Activated T-helper 1 cell treated with anti-CD3 and anti-CD28 coated beads, Interleukin-12 subunit alpha, Interleukin-12 subunit beta, Interleukin-2, Interleukin-4 antibody, amounts not matched to agents 30 ng/mL and 10 ng/mL and 1 ng/mL, durations not matched to agents 14 hours and 24 hours and 36 hours (primary cell): ENCODE measurements at places on chromosomes 4 and X. TPM values are rescaled to one million over a fixed set of nuclear protein-coding genes. Genes with fewer than 3 reads are reported as not detected.

Gene GPR119
- not detected in 2 replicates for total RNA-seq

Gene ZDHHC15
- total RNA-seq, result 0.24 TPM in 1 of 2 replicates, not detected in the other

GRCh38 chr4:164943192-164943591 lies 34.3 kb downstream of the TRIM61 start:
- no peaks in the 10 kb centered on the region for H3K36me3 ChIP-seq
- peaks cover 11% of the 10 kb centered on the region for H3K27me3 ChIP-seq
- no peak overlapping the region for H3K27ac ChIP-seq
- no peak overlapping the region for H3K4me3 ChIP-seq
- no peak for DNase-seq
- no peaks in the 10 kb centered on the region for H3K4me1 ChIP-seq

GRCh38 chr4:103996064-103996463 lies 276.3 kb upstream of the TACR3 start:
- H3K4me1 ChIP-seq, result no peaks in the 10 kb centered on the region
- H3K27ac ChIP-seq, result no peak overlapping the region
- no peak for DNase-seq
- no peaks in the 10 kb centered on the region for H3K27me3 ChIP-seq
- no peak overlapping the region for H3K4me3 ChIP-seq

- no peaks in the 10 kb centered on the region for H3K36me3 ChIP-seq
- H3K27me3 ChIP-seq, result no peaks in the 10 kb centered on the region
- H3K4me1 ChIP-seq, result no peaks in the 10 kb centered on the region
- no peak overlapping the region for H3K27ac ChIP-seq
These were observed 164.3 kb upstream of the PABPC4L start for GRCh38 chr4:134365852-134366251.

Gene FGD1
- total RNA-seq, result 0.15 and 0.21 TPM in 2 replicates

Gene SLC6A14
- total RNA-seq, result not detected in 2 replicates

GRCh38 chrX:102846544-102847236 lies 90.4 kb upstream of the RAB40AL start:
- peaks cover 5% of the 10 kb centered on the region for H3K36me3 ChIP-seq
- no peaks in the 10 kb centered on the region for H3K27me3 ChIP-seq
- no peak overlapping the region for H3K4me3 ChIP-seq
- no peak overlapping the region for H3K27ac ChIP-seq
- no peak for DNase-seq

Gene NPY2R
- total RNA-seq, result not detected in 2 replicates

- DNase-seq, result no peak
- H3K4me1 ChIP-seq, result peaks cover 23% of the 10 kb centered on the region
- H3K36me3 ChIP-seq, result peaks cover 5% of the 10 kb centered on the region
- H3K4me3 ChIP-seq, result no peak overlapping the region
- H3K27ac ChIP-seq, result peak overlapping the region; percentile 19
- H3K27me3 ChIP-seq, result peaks cover 3% of the 10 kb centered on the region
These were observed 203.5 kb upstream of the TET2 start for GRCh38 chr4:104942990-104943743.

DNA sequence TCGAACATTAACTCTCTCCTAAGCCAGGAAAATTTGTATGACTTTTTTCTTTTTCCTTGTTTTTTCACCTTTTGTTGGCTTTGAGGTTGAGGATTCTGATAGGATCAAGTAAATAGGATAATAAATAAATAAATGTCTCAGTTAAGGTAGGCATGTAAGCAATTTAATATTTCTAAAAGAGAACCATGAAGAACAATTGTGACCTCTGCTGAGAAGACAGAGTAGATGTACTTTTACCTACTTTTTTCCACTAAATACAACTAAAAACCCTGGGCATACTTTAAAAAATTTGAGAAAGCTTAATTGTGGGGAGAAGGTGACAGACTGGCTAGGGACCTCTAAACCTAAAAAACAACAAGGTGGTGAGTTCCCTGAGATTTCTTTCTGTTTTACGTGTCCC lies 31.6 kb upstream of the CLNK start:
- peaks cover 3% of the 10 kb centered on the region for H3K27me3 ChIP-seq
- no peak overlapping the region for H3K4me3 ChIP-seq
- no peak overlapping the region for H3K27ac ChIP-seq
- peaks cover 7% of the 10 kb centered on the region for H3K36me3 ChIP-seq
- H3K4me1 ChIP-seq, result peaks cover 21% of the 10 kb centered on the region

DNA sequence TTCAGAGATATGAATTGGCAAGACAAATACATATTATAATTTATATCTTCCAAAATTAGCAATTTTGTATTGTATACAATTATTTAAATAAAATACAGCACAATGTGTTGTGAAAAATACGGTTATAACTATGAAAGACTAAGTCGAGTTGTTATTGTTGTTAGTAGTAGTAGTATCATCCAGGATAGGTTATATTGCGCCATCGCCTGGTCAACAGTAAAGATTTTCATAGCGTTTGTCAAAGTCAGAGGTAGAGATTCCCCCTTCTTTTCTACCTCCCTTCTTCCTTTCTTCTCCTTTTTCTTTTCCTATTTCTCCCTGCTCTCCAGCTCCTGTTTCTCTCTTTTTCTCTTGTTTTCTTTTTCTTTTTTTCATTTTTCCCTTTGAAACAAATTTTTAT lies 499.1 kb upstream of the EPHA5 start:
- no peaks in the 10 kb centered on the region for H3K4me1 ChIP-seq
- no peak overlapping the region for H3K27ac ChIP-seq
- H3K36me3 ChIP-seq, result no peaks in the 10 kb centered on the region
- H3K27me3 ChIP-seq, result no peaks in the 10 kb centered on the region
- DNase-seq, result no peak

Gene HSD17B13
- total RNA-seq, result 0.10 TPM in 1 of 2 replicates, not detected in the other

Gene SATL1
- total RNA-seq, result not detected in 2 replicates

DNA sequence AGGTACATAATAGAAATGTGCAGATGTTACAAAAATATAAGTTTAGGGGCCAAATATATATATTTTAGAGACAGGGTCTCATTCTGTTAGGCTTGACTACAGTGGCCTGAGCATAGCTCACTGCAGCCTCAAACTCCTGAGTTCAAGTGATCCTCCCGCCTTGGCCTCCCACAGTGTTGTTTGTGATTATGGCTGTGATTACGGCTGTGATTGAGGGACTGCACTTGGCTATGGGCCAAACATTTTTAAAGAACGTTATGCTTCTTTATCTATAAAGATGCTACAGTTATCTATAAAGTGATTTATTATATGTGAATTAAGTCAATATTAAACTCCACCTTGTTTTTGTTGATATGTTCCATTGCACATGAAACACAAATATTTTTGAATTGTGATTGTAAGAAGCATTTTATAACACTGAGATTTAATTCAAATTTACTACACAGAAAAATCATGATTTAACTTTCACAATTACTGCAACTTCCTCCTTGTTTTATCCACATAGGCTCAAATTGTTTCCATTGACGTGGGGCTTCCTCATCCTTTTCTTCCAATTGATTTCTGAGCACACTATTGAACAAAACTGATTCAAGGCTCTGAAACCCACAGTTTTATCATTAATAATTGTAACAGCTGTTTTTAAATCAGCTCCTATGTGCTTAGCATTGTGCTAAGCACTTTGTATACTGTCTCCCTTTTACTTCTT lies 68.4 kb upstream of the BMPR1B start:
- H3K36me3 ChIP-seq, result no peaks in the 10 kb centered on the region
- no peaks in the 10 kb centered on the region for H3K4me1 ChIP-seq
- H3K4me3 ChIP-seq, result no peak overlapping the region
- no peak overlapping the region for H3K27ac ChIP-seq
- DNase-seq, result no peak
- peaks cover 2% of the 10 kb centered on the region for H3K27me3 ChIP-seq

Gene SLC10A4
- total RNA-seq, result 0.10 TPM in 1 of 2 replicates, not detected in the other

DNA sequence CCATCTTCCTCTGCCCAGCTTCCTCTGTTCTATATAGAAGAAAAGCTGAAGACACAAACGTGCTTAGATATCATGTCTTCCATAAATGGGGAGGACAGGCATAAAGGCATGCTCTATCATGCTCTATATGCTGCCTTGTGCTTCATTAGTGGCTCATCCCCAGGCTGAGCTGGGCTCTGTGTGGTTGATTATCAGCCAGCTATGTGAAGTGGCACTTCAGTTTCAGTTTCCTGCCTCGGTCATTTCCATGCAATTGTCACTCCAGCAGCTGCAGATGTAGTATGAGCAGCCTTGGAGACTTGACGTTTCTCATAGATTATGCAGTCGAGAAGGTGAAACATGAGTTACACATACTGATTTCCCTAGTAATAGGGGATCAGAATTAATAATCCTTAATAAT lies 106.2 kb downstream of the SYTL5 start:
- H3K27ac ChIP-seq, result no peak overlapping the region
- H3K36me3 ChIP-seq, result no peaks in the 10 kb centered on the region
- no peak for DNase-seq

DNA sequence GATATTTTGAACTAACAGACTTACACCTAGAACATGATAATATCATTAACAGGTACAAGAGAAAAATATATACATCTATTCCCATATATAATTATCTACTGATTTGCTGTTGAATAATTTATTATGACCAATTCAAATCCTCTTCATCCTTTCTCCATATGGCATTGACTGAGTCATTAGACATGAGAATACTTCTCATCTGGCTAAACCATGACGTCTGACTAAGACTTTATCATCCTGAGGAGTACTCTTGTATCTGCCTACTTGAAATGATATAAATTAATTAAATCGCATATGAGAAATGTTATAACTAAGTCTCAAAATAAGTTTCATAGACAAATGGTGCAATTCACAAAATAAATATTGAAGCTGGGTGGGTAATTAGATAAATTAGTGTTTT lies 67.4 kb downstream of the EMCN start:
- H3K27me3 ChIP-seq, result peaks cover 7% of the 10 kb centered on the region
- no peaks in the 10 kb centered on the region for H3K36me3 ChIP-seq
- H3K27ac ChIP-seq, result no peak overlapping the region

- H3K27me3 ChIP-seq, result no peaks in the 10 kb centered on the region
- peaks cover 79% of the 10 kb centered on the region for H3K4me1 ChIP-seq
- H3K27ac ChIP-seq, result peak overlapping the region; percentile 63
These were observed 16.5 kb downstream of the TBC1D14 start for GRCh38 chr4:6926081-6926480.

Gene ADD1
- total RNA-seq, result 200 and 203 TPM in 2 replicates

GRCh38 chr4:1766106-1767060 lies 26.7 kb upstream of the FGFR3 start:
- H3K27me3 ChIP-seq, result peaks cover 21% of the 10 kb centered on the region

DNA sequence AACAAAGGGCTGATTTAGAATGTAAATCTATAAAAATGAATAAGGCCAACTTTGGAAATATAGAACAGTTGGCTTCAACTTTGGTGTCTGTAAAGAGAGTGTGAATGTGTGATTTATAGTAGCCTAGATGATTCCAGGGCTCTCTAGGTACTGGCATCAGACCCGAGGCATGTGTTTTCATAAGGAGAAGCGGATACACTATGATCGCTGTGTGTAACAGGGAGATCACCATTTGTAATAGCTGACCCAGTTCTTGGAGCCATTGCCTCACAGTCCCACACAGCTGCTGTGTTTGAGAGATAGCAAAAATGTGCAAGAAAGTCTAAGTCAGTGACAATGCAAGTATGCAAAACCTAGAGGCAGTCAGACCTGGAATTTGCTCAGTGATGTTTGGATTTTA lies 135.1 kb downstream of the REPS2 start:
- no peak overlapping the region for H3K4me3 ChIP-seq
- no peak for DNase-seq
- no peaks in the 10 kb centered on the region for H3K36me3 ChIP-seq
- H3K27me3 ChIP-seq, result no peaks in the 10 kb centered on the region
- H3K4me1 ChIP-seq, result no peaks in the 10 kb centered on the region

- no peak for DNase-seq
- H3K27me3 ChIP-seq, result no peaks in the 10 kb centered on the region
- H3K4me1 ChIP-seq, result no peaks in the 10 kb centered on the region
- H3K27ac ChIP-seq, result no peak overlapping the region
- no peaks in the 10 kb centered on the region for H3K36me3 ChIP-seq
These were observed 73.7 kb upstream of the NDST4 start for GRCh38 chr4:115187136-115187535.

DNA sequence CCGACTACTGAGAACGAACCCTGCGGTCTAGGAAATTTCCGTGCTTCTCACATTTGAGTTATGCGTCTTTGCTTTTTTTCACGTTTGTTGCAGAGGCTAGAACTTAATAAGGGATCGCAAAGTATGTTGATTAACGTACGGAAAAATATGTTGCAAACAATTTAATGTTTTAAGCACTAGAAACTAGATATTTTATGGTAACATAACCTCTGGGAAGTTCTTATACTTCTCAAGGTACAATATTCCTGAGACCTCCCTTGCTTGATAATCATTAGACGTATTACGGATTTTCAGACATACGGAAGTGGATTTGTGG lies 639 bp upstream of the PRDM5 start:
- H3K4me3 ChIP-seq, result peak overlapping the region; percentile 77
- H3K4me1 ChIP-seq, result peaks cover 11% of the 10 kb centered on the region
- no peak for DNase-seq

GRCh38 chrX:135463937-135464336 lies 42.2 kb downstream of the SMIM10L2A start:
- peaks cover 20% of the 10 kb centered on the region for H3K27me3 ChIP-seq
- no peak overlapping the region for H3K27ac ChIP-seq
- no peak for DNase-seq

DNA sequence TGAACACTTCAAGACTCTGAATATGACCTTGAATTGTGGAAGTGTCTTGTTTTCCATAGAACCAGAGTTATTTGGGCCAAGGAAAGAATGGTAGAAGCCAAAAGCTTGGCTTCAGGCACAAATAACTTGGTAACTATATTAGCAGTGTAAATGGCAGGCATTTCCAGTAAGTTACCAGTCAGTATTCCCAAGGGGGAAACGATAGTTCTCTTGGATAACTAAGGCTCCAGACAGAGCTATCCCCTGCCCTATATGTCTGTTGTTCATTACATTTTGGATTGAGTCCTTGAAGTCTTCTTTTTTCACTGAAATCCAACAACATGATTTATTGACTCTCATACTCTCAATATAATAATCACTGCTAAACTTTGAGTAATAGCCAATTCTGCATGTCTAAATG lies 364.1 kb downstream of the MAGEB5 start:
- DNase-seq, result no peak
- no peak overlapping the region for H3K4me3 ChIP-seq
- no peak overlapping the region for H3K27ac ChIP-seq
- H3K27me3 ChIP-seq, result no peaks in the 10 kb centered on the region
- H3K36me3 ChIP-seq, result no peaks in the 10 kb centered on the region

Gene EVC2
- 0.32 and 0.54 TPM in 2 replicates for total RNA-seq

- H3K27ac ChIP-seq, result no peak overlapping the region
- peaks cover 14% of the 10 kb centered on the region for H3K27me3 ChIP-seq
- no peaks in the 10 kb centered on the region for H3K36me3 ChIP-seq
- H3K4me1 ChIP-seq, result no peaks in the 10 kb centered on the region
These were observed 3.8 kb downstream of the GALNTL6 start for GRCh38 chr4:171817026-171817425.

Gene ERAS
- not detected in 2 replicates for total RNA-seq

GRCh38 chrX:65755786-65756185 lies 88.3 kb downstream of the MSN start:
- H3K4me3 ChIP-seq, result no peak overlapping the region
- H3K27me3 ChIP-seq, result no peaks in the 10 kb centered on the region
- H3K36me3 ChIP-seq, result no peaks in the 10 kb centered on the region
- H3K27ac ChIP-seq, result no peak overlapping the region
- H3K4me1 ChIP-seq, result peaks cover 51% of the 10 kb centered on the region

Gene COL25A1
- not detected in 2 replicates for total RNA-seq

Gene SMR3B
- total RNA-seq, result not detected in 2 replicates
